ENCODE measurements at places on chromosomes 5 and 9.
A peak's percentile ranks its signal among the peaks of the same experiment; 100 is the strongest.

- no peak for DNase-seq
These were observed 115.5 kb upstream of the ACTBL2 start for GRCh38 chr5:57598097-57598496.

- DNase-seq, result no peak
These were observed 17.0 kb downstream of the CDK5RAP2 start for GRCh38 chr9:120562861-120563443.

DNA sequence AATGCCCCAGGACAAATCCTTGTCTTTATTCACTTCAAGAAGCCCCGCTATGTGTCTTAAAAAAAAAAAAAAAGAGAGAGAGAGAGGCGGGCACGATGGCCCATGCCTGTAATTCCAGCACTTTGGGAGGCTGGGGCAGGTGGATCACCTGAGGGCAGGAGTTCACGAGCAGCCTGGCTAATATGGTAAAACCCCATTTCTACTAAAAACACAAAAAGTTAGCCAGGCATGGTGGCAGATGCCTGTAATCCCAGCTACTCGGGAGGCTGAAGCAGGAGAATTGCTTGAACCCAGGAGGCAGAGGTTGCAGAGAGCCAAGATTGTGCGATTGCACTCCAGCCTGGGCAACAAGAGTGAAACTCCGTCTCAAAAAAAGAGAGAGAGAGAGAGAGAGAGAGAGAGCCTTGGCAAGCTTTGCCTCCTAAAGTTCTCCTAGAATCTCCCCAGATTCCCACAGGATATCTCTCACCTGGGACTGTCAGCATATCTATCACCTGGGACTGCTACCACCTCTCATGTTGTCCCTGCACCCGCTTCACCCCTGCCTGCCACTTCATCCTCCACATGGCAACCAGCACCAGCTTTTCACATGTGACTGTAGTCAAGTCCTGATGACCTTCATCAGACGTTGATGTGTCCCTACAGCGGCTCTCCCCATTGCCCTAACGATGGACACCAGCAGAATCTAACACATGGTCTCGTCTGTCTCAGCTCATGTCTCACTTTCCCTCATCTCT lies 5.8 kb downstream of the ITK start:
- no peak for DNase-seq

GRCh38 chr9:17994695-17995425 lies 416.0 kb downstream of the SH3GL2 start:
- no peak for DNase-seq

GRCh38 chr9:88801214-88801796 lies 190.0 kb upstream of the S1PR3 start:
- no peak for DNase-seq

DNA sequence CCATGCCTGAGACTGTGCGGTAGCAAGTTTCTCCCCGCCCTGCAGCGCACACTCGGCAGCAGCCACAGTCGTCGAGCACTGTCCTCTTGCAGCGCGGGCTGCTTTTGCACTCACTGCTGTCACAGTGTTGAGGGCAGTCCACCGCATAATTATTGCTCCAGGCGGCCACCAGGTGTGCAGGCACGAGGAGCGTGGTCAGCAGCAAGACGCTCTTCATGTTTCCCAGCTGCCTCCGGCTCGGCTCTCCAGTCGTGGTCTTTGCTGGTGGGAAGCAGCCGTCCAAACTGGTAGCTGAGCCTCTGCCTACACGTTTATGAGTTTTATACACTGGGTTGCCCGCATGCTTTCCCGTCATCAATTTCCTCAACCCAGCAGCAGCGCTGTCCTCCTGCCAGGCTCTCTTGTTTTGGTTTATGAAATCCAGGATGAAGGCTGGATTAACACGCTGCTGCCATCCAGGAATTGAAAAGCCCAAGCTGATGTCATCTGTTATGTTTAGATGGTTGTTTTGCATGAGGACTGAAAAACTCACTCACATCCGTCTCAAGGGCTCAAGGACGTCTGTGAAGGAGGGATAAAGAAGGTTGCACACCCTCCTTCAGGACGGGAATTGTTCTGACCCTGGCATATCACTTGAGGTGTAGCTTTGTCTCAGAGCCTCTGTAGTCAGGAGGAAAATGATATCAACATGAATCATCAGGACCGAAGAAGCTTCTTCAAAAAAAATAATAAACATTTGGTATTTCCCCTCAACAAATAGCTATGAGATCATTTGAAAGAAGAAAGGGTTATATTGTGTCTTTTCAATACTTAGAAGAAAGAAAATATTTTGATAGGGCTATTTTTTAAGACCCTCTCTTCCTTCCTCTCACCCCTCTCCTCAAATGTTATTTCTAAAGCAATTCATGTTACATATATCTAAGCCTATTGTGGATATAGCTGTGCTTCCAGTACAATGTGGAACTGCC lies at the start of gene ESM1:
Gene ESM1, minus strand, starts transcription at position 293 of the 968 bp plus-strand sequence. Its CDS starts 76 bp downstream, at position 217.
- DNase-seq, result no peak

GRCh38 chr9:134632329-134632728 lies 9.3 kb upstream of the COL5A1 start:
- DNase-seq, result no peak

- no peak for DNase-seq
These were observed 290.9 kb upstream of the ANKRD55 start for GRCh38 chr5:56523790-56524575.

GRCh38 chr9:18676525-18676924 lies 202.6 kb downstream of the ADAMTSL1 start:
- no peak for DNase-seq

DNA sequence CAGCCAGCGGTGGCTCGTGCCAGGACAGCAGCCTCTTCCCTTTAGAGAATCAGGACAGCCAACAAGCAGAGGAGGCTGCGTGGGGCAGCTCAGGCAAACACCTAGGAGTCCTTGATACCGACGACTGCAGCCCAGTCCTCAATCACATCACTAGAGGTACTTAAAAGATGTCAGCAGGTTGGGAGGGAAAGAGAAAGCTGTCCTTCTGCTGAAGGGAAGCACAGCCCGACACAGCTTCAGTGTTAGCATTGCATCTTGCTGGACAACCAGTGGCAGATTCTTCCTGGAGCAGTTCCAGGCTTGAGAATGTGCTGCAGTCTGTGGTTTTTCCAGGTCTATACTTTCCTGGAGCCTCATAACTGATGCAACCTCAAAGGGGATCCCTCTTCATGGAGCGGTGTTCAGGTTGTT lies 230.5 kb downstream of the SYK start:
- no peak for DNase-seq

GRCh38 chr5:104347119-104347708 lies 784.6 kb upstream of the NUDT12 start:
- peak; percentile 45 for DNase-seq

- DNase-seq, result no peak
These were observed 192.7 kb downstream of the TENT4A start for GRCh38 chr5:6905883-6906282.

DNA sequence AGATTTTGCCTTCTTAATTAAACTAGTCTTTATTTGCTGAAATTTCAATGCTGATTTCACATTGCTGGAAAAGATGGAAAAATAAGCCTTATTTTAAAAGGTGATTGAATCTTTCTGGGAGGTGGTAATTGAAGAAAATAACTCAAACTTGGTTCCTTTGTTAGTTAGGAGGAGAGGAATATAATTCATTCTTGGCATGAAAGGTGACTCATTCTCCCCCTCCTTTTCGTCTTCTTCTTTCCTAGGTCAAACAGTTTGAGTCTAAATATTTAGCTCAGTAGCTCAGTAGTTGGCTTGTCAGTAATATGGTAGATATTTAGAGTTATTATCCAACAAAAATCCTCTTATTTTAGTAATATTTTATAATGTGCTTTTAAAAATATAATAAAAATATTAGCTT lies 353.9 kb upstream of the MEF2C start:
- DNase-seq, result no peak

- DNase-seq, result peak; percentile 41
These were observed 45.9 kb downstream of the SEMA6A start for GRCh38 chr5:116528519-116529234.

DNA sequence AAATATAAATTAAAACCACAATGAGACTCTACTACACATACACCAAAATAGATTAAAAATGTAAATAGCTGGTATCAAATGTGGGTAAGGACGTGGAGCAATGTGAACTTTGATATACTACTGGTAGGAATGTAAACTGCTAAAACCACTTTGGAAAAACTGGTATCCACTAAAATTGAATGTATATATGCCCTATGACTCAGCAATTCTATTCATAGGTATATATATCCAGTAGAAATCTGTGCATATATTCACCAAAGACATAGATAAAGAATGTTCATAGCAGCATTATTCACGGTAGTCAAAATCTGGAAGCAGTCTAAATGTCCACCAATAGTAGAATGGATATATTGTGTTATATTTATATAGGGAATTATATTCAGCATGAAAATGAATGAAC lies 85.2 kb downstream of the ERP44 start:
- no peak for DNase-seq

- DNase-seq, result no peak
These were observed 233.8 kb upstream of the MPDZ start for GRCh38 chr9:13513286-13513685.

- DNase-seq, result no peak
These were observed 197.3 kb upstream of the ZNF618 start for GRCh38 chr9:113678859-113679256.

DNA sequence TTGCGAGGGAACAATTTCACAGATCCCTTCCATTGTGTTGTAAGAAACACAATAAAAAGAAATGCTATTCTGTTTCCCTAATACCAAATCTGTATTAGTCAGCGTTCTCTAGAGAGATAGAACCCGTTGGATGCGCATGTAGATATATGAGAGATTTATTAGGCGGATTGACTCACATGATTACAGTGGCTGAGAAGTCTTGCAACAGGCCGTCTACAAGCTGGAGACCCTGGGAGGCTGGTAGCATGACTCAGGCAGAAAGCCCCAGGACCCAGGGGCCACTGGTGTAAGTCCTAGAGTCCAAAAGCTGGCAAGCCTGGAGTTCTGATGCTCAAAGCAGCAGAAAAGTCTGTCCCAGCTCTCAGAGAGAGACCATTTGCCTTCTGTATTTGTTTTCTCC lies 18.4 kb upstream of the IL17B start:
- no peak for DNase-seq

- no peak for DNase-seq
These were observed 52.4 kb downstream of the FSD1L start for GRCh38 chr9:105500108-105500766.

- peak; percentile 17 for DNase-seq
These were observed 8.8 kb upstream of the LCP2 start for GRCh38 chr5:170306381-170306831.

- DNase-seq, result no peak
These were observed 630 bp downstream of the POLE3 start for GRCh38 chr9:113409883-113410206.

- no peak for DNase-seq
These were observed 106.1 kb upstream of the ICE1 start for GRCh38 chr5:5316334-5316733.

DNA sequence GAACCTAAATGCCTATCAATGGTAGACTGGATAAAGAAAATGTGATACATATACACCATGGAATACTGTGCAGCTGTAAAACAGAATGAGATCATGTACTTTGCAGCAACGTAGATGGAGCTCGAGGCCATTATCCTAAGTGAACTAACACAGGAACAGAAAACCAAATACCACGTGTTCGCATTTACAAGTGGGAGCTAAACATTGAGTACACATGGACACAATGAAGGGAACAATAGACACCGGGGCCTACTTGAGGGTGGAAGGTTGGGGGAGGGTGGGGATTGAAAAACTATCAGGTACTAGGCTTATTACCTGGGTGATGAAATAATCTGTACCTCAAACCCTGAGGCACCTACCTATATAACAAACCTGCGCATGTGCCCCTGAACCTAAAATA lies 22.4 kb upstream of the DEPDC1B start:
- DNase-seq, result peak; percentile 58

GRCh38 chr9:116032683-116033440 lies 120.7 kb upstream of the PAPPA start:
- no peak for DNase-seq

- DNase-seq, result no peak
These were observed 204.7 kb upstream of the WWC1 start for GRCh38 chr5:168086746-168087145.

DNA sequence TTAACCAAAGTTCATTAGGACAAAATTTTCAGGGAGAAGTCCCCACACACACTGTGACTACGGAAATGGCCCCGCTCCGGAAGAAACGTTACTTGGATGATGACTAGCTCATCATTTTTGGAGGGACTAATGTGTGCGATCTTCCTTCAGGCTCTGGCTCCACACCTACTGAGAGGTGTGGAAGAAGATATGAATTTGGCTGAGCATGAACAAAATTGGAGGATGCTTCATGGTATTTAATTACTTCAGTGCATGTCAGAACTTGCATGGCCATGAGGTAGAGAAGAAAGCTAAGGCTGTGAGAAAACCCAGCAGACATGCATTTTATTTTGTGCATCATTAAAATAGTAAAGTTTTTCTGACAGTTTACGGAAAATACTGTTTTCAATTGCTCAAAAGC lies 202.1 kb upstream of the TLE4 start:
- DNase-seq, result no peak

DNA sequence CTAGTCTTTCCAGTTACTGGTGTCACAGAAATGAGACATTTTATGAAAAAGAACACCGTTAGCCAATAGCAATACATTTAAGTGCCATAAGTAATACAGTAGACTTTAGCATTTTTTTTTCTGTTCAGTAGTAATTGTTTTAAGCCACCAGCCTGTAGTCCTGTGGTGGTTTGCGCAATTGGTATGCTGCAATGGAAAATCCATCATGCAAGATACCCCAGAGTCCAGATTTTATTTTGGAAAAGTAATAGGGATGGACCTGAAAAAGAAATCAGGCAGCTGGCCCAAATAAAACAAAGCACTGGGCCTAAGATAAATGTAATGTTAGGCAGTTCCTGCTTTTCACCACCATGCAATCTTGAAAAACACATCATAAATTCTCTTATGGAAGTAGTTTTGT lies 94.6 kb upstream of the RASGRF2 start:
- no peak for DNase-seq

- no peak for DNase-seq
These were observed 7.9 kb downstream of the NACC2 start for GRCh38 chr9:136086951-136087740.

- DNase-seq, result no peak
These were observed 1523.9 kb downstream of the MAT2B start for GRCh38 chr5:165029099-165029870.

- DNase-seq, result no peak
These were observed 37.6 kb upstream of the STX17 start for GRCh38 chr9:99868845-99869244.

DNA sequence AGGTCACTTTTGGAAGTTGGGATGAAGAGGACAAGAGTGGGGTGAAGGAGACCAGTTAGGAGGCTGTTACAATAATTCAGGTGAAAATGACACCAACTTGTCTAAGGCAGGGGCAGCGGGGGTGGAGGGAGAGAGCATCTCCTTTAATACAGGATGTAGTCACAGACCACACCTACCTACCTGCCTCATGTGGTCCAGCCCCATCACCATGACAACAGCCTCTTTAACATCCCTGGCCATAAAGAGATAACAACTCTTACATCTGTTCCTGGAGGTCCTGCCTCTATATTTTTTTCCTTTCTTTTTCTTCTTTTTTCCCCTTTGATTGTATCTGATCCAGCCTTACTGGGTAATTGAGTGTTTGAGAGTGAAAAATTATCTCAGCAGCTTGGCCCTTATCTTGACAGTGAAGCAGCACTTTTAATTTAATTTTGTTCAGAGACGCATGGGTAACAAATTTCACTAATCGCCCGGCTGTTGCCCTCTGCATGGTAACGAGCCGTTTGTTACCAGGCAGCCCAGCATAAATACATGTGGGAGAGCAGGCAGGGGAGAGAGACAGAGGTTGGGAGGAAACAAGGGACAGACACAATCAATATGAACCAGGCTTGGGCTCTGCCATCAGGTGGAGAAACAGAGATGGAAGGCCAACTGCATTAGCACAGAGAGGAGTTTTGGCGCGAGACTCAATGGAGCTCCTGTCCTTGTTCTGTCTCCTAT lies 338.1 kb downstream of the ASTN2 start:
- DNase-seq, result peak; percentile 7

All from NCI-H1694 treated with DMSO at 0.1 percent for 48 hours (cell line).